ENCODE measurements at places on chromosomes 3 and 15.
A peak's percentile ranks its signal among the peaks of the same experiment; 100 is the strongest.

DNA sequence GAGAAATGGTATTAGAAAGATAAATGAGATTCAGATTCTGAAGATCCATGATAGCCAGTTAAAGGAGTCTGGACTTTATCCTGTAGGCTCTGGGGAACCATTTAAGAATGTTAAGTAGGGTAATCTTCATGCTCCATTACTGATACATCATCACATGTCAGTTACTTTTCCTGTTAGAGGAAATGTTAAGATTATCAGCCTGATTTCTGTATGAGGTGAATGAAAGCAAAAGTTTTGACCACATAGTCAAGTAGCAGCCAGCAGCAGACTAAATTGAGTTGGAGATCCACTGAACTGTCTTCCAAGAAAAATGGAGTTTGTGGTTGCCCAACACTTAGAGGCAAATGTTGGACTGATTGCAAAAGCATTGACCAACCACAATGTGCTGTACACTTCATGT lies 4.7 kb upstream of the COPB2 start:
- no peak for DNase-seq

GRCh38 chr15:63402498-63403253 lies 21.0 kb upstream of the CA12 start:
- no peak for DNase-seq

DNA sequence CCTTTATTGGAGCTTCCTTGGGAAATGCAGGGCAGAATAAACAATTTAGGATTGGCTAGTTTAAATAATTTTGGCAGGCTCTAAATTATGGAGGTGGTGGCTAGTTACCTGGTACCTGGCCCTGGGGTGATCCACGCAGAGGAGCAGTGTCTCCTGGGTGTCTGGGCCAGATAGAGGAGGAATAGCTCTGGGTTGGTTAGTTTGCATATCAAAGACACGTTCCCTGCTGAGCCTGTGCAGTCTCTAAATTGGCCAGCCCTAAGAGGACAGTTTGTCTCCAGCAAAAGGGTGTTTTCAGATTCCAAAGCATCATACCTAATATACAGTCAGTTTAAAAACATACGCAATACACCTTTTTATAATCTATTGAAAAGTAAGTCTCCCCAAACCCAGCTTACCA lies 333.3 kb upstream of the TPM1 start:
- no peak for DNase-seq

GRCh38 chr15:51382787-51383186 lies 41.3 kb downstream of the GLDN start:
- no peak for DNase-seq

DNA sequence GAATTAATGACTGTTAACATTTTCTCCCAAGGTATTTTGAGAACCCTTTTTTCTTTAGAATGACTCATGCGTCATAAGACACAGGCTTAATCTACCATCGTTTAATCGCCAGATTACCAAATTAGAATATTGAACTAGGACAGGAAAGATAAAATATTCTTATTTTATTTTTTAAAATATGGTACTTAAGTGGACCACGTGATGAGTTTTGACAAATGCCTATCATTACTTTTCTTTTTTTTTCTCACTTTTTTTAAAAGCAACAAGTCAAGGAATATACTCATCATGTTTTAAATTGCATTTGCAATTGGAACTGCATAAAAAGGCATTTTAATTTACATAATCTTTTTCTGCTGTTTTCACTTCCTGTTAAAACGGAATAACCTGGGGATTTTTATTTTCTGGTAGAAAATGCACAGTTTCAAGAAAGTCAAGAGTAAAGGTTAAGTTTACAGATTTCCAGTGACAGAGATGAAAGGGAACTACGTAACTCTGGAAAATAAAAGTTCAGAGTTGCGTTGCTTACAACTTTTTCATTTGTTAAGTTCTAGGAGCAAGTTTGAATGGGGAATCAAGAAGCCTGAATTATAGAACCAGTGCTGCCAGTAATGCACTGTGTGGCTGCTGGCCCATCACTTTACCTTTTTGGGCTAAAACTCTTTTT lies 23.6 kb downstream of the SIAH2 start:
- no peak for DNase-seq

DNA sequence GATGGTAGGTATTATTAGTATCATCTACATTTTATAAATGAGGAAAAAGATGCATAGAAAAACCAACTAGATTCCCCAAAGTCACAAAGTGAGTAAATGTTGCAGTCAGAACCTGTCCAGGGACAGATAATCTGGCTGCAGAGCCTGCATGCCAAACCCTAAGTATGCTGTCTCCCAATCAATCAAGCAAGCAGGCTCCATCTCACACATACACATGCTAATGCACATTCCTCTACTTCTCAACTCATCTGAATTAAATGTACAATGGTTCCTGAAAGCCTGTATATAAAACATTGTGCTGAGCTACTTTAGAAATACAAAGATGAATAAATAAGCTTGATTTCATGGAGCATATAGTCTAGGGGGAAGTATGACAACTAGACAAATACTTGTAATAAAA lies 101.0 kb downstream of the CBLB start:
- DNase-seq, result no peak

DNA sequence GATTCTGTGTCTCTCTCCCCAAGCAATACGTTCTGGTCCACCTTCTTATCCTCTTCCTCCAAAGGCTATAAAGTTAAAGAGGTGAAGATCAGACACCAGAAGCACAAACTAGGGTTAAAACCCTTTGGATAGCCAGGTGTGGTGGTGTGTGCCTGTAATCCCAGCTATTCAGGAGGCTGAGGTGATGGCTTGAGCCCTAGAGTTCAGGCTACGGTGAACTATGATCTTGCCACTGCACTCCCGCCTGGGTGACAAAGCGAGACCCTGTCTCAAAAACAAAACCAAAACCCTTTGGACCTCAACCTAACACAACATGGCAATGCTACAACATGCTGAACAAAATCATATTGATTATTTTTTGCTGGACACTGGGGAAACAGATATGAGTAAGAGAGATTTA lies 43.2 kb downstream of the MSL2 start:
- no peak for DNase-seq

- DNase-seq, result no peak
These were observed 39.4 kb upstream of the PPARG start for GRCh38 chr3:12249519-12249918.

GRCh38 chr3:134075846-134076245 lies 46.1 kb upstream of the SLCO2A1 start:
- no peak for DNase-seq

GRCh38 chr15:37709669-37710068 lies 224.8 kb upstream of the TMCO5A start:
- no peak for DNase-seq

DNA sequence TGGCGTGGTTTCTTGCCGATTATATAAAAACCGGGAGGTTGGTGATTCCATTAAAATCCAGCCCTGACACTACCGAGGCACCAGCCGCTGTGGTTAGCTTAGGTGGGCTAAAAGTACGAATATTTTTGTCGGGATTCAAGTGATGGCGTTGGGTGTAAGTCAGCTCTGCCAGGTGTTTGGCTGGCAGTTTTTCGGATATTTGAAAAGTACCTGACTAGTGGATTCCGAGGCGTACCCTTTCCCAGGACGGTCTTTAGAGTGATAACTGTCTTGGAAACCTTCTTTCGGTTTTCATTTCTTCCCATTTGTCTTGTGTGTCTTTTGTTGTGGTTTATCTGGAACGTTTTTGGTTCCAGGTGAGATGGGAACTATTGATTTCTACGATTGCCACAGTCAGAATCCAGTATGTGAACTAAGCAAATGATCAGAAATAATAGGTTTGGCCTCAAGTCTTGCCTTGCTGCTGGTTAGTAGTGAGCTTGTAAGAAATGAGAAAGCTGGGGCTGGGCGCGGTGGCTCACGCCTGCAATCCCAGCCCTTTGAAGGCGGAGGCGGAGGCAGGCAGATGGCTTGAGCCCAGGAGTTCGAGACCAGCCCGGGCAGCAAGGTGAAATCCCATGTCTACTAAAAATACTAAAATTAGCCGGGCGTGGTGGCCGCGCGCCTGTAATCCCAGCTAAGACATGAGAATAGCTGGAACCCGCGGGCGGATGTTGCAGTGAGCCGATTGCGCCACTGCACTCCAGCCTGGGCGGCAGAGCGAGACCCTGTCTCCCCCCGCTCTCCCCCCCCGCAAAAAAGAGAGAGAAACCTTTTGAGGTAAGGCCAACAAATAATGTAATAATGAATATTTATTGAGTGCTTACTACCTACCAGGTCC lies 1.4 kb downstream of the FYTTD1 start:
- DNase-seq, result peak; percentile 73

DNA sequence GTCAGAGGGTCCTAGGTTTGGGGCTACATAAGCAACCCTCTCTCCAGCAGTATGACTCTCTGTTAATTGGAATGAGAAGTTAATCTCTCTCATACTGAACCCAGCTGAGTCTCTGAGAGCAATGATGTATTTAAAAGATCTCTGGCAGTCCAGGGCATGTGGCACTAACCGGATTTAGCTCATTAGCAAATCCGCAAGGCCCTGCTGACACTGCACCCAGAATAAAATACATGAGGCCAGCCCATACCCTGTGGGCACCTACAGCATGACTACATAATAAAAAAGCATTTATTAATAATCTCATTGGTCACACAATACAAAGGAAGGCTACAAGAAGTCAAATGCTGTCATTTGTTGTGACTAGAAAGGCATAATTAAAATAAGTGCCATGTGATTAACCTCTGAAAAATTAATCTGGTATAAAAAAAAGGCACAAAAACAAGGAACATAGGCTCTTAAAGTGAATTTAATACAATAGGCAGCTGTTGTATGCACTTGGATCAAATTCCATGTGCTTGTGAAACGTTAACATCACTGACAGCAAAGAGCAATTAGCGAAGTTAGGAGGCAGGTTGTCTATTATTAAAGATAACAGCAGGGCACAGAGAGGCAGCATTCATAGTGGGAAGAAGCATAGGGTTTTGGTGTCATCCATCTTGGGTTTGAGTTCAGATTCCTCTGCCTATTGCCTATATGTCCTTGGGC lies 381.2 kb downstream of the WDR72 start:
- no peak for DNase-seq

- no peak for DNase-seq
These were observed 69.7 kb downstream of the USF3 start for GRCh38 chr3:113626503-113627371.

- DNase-seq, result no peak
These were observed 322.5 kb downstream of the ZBBX start for GRCh38 chr3:167057581-167057980.

- no peak for DNase-seq
These were observed 17.9 kb upstream of the TMCC1 start for GRCh38 chr3:129911261-129911861.

- no peak for DNase-seq
These were observed 276.3 kb downstream of the RYR3 start for GRCh38 chr15:33586786-33587697.

DNA sequence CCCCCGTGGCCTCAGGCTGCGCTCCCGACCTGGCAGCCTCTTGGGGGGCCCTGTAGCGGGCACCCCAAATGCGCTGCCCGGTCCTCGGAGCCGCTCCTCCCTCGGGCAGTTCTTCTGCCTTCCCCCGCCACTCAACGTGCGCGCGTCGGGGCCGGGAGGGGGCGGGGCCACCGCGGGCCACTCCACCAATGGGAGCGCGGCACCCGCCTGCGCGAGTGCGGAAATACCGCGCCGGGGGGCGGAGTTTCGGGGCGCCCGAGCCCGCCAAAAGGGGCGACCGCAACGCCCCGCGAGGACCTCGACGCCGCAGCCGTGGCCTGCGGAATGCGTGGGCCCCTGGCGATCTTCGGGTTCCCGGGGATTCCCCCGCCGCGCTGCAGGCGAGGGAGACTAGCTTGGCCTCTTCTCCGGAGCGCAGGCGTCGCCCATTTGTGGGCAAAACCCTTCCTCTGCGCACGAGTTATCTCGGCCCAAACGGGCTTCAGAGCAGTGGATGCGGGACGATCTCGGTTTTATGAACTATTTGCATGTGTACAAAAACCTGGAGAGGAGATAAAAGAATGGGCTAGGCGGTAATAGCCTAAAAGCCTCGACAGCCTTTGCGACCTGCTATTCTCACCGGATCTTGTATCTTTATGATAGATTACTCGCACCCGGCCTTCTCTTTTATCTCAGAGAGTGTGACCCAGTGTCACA lies at the start of gene TASOR:
Gene TASOR (minus strand): TSS at position 144 of the 696 bp plus-strand sequence. CDS start 259 bp downstream, outside the sequence.
- peak; percentile 95 for DNase-seq

GRCh38 chr3:84825817-84826216 lies 133.0 kb upstream of the CADM2 start:
- no peak for DNase-seq

DNA sequence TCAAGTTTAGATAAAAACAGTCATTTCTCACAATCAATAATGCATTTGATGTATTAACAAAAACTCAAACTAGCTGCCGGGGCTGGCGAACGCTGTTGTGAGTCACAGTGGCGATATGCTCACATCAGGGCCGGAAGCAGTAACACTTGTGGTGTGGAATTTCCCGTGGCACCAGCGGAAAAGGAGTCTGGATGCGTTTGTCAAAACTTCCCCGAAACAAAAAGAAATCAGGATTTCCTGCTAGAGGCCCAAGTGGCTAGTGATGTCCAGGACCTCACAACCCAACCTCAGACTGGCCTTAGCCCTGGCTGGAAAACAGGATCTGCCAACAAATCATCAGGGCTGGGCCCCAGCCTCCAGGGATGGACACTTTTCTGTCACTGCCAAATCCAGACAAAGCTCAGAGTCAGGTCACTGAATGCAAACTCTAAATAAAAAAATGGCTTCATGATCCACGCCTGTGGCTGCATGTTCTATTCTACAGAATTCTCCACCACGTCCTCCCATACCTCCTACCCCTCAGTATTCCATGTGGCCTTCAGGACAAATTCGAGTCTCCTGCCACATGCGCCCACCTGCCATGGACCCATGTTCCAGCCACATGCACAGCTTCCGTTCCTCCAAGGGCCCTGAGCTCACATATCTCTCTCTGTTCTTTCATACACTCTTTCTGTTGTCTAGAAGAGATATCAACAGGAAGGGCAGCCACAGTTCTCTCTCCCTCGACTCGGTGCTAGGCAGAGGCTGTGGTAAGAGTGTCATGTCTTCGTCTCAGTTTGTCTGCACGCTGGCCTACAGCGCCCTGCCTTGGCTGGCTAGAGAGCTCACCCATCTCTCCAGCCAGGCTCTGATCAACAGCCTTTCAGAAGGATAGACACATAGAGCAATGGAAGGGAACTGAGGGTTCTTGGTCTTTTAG lies 35.4 kb downstream of the EHD4 start:
- no peak for DNase-seq

GRCh38 chr3:37050282-37050681 lies 57.0 kb downstream of the MLH1 start:
- DNase-seq, result no peak

DNA sequence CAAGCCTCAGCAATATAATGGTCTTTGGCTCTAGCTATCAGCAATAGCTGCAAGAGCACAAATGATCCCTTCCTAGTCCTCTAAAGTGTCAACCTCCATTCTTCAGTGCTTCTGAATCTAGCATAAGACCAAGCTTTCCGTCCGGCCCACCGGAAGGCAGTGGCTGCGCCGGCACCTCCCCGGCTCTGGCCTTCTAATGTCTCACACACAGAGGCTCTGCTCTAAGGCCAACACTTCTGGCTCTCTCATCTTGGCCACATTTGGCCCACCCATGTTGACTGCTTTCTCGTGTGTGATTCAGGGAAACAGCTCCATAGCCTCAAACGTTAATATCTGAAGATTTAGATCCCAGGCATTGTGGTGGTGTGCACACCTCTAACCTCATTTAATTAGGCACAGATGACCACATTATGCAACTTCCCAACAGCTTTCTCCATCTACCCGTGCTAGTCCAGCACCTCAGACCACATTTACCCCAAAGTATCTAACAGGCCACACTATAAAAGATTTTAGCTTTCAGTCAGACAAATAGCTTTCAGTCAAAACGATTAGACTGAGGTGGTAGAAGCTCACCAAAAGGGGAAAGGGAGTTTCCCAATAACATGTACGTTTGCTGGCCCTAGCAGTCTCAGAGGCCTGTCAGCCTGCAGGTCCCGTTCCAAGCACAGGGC lies 19.3 kb downstream of the SLC51A start:
- DNase-seq, result no peak

- DNase-seq, result no peak
These were observed 148.3 kb downstream of the SMAD6 start for GRCh38 chr15:66850078-66850991.
